Thyroid gland (tissue), 4 donors: ENCODE measurements at places on chromosomes 7 and 10.
A peak's percentile ranks its signal among the peaks of the same experiment; 100 is the strongest.

DNA sequence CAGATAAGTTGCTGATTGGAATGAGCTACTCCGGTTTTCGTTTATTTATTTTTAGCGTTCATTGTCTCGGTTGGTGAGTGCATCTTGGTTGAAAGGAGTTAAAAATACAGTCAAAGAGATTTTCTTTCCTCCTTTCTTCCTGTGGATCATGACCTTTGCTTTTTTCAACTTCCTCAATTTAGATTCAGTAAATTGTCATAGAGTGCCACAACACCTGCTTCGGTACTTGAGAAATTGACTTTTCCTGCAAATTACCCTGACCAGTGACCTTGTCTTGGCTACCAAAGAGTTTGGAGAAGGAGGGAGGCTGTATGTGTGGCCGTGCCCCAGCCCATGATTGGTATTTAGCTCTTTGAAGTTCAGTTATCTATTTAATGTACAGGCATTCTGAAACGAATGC is 128.7 kb downstream of the FAM204A start:
- DNase-seq: no peak

DNA sequence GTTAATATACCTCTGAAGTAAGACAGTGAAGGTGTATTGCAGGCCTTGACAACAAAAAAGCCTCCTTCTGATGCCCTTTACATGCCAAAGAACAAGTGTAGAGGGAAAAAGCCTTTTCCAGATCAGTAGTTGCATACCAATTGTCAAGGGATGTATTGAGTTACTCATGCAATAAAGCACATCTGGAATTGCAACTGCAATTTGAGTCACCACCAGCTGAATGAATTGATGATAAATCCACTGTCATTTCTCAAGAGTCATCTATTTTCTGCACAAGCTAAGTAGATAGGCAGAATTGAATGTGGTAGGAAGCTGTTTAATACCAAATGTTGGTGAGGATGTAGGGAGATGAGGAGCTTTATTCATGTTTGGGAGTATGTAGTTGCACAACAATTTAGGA is 325.9 kb upstream of the SMIM30 start:
- no peak for DNase-seq

DNA sequence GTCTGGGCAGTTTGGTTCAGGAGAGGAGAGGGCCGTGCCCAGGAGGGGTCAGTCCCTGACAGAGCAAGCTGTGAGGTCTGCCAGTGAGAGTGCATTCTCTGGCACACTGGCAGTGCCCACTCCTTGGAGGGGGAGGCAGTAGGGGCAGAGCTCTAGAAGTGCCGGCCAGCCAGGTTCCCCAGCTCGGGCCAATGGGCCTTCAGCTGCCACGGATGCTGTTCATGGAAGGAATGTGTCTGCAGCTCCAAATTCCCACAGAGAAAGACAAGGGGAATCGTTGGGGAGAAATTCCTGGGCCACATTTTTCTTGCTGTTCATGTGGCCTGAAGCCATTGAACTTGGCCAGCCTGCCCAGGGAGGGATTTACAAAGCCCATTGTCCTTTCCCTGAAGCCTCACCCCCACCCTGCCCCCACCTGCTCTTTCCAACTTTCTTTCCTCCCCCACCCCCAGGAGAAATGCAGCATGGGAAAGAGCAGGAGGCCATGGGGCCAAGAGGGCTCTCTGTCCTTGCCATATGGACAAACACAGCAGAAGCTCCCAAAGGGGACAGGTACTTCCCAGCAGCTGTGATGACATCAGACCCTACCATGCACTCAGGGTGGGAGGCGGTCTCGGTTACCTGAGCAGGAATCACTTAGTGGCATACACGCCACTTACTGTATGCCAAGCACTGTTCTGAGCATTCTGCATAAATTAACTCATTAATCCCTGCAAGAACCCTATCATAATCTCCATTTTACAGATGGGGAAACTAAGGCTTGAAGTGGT is 70.7 kb downstream of the ARHGAP22 start:
- DNase-seq: peak; percentile 76

DNA sequence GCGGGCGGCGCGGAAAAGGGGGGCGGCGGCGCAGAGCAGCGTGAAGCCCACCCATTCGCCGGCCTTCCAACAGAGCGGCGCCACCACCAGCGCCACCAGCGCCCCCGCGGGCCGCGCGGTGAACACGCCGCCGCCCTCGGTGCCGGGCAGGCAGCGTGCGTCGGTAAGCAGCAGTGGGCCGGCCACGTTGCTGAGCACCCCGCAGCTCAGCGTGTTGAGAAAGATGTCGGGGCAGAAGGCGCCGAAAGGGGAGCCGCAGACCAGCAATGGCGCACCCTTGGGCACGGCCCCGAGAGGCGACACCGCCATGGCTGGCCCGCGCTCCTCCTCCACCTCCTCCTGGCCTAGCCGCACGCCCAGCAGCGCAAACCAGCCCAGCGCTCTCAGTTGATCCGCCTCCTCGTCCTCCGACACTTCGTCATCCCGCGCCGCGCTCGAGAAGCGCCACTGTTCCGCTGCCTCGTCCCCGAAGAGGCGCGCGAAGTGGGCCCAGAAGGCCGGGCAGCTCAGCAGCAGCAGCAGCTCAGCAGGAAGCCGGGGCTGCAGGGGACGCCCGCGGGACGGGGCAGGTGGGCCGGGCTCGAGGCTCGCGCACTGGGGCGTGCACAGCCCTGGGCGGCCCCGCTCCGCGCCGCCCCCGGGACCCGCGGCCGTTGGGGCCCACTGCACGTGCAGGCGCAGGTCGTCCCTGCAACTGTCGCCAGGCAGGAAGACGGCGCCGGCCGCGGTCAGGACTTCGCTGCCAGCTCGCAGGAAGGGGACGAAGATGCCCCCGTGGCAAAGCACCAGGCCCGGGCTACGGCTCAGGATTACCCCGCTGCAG is 623 bp downstream of the TYSND1 start:
- peak; percentile 60 for DNase-seq

DNA sequence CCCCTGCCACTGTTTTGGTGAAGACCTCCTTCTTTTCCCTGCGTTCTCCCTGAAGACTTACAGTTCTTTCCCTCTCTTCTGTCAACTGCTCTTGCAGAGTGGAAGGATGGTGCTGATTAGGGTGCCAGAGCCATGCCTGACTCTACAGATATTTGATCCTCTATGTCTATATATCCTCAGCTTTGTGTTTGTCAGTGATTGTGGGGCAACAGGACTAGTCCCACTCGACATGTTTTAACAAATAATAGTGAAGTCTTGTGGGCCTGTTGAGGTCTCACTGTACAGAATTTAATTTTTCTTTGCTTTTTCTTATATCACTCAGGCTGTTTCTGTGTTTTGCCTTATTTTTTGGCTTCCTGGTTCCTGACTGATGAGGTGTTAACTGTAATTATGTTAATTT is 5.0 kb downstream of the PLEKHA1 start:
- no peak for DNase-seq

- no peak for DNase-seq
Measured at GRCh38 chr10:11775412-11775811, 33.2 kb downstream of the ECHDC3 start.

DNA sequence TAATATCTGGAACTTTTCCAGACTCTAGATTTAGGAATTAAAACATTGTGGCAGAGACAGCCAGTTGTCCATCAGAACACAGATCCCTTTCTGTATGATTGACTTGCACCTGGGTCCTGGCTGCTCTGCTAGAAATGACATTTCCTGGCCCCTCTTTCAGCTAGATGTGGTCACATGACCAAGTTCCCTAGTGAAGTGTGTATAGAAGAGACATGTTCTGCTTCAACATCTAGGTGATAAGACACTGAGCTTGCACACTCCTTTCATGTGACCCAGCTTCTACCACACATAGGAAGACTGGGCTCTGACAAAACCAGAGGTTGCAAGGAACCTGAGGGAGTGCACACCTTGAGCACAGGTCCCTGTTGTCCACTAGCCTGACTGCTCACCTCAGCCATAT is 22.8 kb upstream of the DYNC1I1 start:
- DNase-seq: no peak

- DNase-seq: no peak
Measured at GRCh38 chr10:4062072-4062471, 277.1 kb upstream of the KLF6 start.

- DNase-seq: no peak
Measured at GRCh38 chr7:148584154-148584827, 6.3 kb upstream of the C7orf33 start.

DNA sequence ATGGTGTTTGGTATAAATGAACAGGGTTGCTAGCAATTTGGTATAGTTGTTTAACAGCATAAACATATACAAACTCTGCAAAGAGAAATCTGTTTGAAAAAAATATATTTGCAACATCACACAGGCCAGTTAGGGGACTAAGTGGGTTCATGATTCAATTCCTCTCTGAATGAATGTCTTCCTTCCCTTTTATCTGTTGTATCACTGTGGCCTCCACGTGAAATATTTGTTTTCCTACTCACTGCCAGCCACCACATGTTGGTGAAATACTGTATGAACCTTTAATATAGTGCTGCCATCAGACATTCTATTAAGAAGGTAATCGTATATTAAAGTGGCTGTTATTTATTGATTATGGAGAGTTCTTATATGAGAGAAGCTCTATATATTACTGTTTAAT is 157.0 kb downstream of the ARID5B start:
- no peak for DNase-seq

GRCh38 chr10:114408112-114408967 is 4.0 kb upstream of the AFAP1L2 start:
- peak; percentile 73 for DNase-seq

GRCh38 chr7:131274986-131275385 is 52.7 kb upstream of the MKLN1 start:
- no peak for DNase-seq

- no peak for DNase-seq
Measured at GRCh38 chr7:101081432-101081831, 3.8 kb upstream of the TRIM56 start.
